Esophagus squamous epithelium (tissue), 5 donors: ENCODE measurements at places on chromosomes 2 and 18.

GRCh38 chr18:53798516-53798915, 426.0 kb downstream of the MBD2 start:
- no peak for DNase-seq

- DNase-seq: no peak
Measured at GRCh38 chr2:201597397-201597796, 45.9 kb downstream of the TMEM237 start.

- DNase-seq: no peak
Measured at GRCh38 chr2:176083796-176084261, at the start of gene EVX2. Gene EVX2, minus strand, starts transcription at chr2:176083962. Its CDS starts 186 bp downstream, at chr2:176083776.

- peak; percentile 12 for DNase-seq
Measured at GRCh38 chr2:165793779-165794535, at the start of gene GALNT3. Gene GALNT3, minus strand, starts transcription at chr2:165794247. Its CDS starts 23,547 bp downstream, at chr2:165770700.

- DNase-seq: no peak
Measured at GRCh38 chr2:74447230-74447999, 5.7 kb upstream of the RTKN start.

DNA sequence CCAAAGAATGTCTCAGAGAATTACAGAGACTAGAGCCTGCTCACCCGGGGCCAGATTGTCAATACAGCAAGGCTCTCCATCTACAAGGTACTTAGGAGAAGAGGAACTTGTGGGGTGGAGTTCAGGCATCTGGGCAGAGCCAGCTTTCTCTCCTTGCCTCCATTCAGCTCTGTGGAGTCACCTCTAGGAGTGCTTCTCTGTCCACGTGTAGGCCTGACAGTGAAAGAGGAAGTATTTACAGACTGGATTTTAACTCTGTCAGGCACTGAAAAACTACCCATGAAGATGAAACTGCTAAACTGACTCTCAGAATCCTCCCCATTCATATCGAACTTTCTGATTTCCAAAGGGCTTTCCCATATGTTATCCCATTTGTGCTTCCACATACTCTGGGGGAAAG, 315.6 kb downstream of the SETBP1 start:
- DNase-seq: no peak

GRCh38 chr2:239166201-239166834, 234.5 kb downstream of the HDAC4 start:
- DNase-seq: no peak

DNA sequence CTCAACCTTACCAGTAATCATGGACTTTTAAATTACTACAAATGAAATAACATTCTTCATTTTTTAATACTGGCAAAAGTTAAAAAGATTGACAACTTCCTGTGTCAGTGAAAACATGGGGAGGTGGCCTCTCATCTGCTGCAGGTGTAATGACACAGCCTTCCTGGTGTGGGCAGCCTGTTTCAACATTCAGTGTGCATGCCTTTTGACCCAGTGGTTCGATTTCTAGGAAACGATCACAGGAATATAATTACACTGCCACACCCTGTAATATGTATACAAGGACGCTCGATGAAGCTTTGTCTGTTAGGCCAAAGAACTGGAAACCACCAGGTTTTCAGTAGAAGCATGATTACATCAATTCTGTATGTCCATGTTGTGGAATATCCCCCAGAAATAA, 68.7 kb downstream of the MTHFD2 start:
- no peak for DNase-seq

DNA sequence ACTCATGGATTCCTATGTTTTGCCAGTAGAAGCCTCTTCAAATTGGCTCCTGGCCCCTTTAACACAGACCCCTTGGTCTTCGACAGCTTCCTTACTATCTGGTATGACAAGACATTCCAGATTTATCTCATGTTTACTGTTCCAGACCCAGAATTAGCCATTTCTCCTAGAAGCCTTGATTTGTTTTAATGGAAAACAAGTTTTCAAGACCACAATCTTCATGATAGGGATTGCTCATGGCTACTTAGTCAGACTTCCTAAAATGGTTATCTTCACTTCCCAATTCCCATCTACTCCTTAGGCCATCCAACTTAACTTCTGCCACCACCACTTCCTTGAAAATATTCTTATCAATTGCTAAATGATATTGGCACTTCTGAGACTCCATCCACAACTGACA, 63.2 kb downstream of the TTC32 start:
- DNase-seq: no peak

- no peak for DNase-seq
Measured at GRCh38 chr18:67513280-67513679, 3.2 kb downstream of the DSEL start.

GRCh38 chr2:54317973-54318372, 61.9 kb upstream of the TSPYL6 start:
- no peak for DNase-seq
